ENCODE measurements at places on chromosomes 3 and 15.
A peak's percentile ranks its signal among the peaks of the same experiment; 100 is the strongest.

DNA sequence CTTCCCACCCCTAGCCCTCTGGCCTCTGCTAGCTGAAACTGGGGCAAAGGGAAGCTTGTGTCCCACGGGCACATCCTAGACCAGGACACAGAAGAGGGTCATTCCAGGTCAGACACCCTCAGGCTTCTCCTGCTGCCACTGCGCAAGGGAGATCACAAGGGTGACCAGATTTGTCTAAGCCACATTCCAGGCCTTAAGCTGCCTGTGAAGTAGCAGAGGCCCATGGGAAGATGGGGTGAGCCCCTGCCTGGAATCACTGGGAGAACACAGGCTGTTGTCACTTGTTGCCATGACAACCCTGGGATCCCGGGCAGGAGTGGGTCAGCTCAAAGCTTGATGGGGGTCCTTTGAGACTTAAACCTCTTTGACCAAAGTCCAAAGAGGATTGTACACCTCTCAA, 10.8 kb downstream of the STRA6 start:
- no peak for DNase-seq

GRCh38 chr15:68173119-68173518, 32.0 kb downstream of the CALML4 start:
- DNase-seq, result no peak

GRCh38 chr15:31352911-31353811, 26.5 kb downstream of the KLF13 start:
- peak; percentile 71 for DNase-seq

GRCh38 chr3:33915796-33916546, 117.5 kb downstream of the PDCD6IP start:
- no peak for DNase-seq

GRCh38 chr3:39232859-39233258, 40.5 kb upstream of the XIRP1 start:
- no peak for DNase-seq

Data from GM04504 (cell line).